ENCODE measurements at places on chromosomes 2 and 18.
A peak's percentile ranks its signal among the peaks of the same experiment; 100 is the strongest.

DNA sequence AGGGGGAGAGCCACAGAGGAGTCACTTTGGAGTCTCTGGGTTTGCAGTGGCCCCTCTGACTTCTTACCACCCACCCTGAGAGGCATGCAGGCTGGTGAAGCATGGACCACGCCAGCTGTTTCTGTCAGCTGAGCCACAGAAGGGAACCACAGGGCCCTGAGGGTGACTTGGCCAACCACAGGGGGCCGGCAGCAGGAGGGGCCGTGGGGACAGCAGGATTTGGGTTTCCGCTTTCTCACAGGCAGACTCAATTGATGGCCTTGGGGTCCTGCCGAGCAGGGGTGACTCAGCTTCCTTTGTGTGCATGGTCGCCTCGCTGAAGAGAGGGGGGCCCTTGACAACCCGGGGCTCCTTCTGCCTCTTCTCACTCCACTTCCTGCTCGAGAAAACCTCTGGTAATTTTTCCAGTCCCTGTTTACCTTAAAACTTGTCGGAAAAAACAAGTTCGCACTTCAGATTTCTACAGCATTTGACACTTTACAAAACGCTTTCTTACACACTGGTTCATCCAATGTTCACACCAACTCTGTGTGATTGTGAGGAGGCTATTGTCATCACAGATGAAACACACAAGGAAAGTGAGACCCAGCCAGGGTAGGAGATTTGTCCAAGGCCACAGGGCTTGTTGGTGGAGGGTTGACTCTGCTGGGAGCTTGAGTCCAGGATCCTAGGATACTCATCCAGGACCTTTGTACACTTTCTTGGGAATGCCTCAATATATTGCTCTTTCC lies 311.2 kb downstream of the LPIN1 start:
- no peak for DNase-seq

DNA sequence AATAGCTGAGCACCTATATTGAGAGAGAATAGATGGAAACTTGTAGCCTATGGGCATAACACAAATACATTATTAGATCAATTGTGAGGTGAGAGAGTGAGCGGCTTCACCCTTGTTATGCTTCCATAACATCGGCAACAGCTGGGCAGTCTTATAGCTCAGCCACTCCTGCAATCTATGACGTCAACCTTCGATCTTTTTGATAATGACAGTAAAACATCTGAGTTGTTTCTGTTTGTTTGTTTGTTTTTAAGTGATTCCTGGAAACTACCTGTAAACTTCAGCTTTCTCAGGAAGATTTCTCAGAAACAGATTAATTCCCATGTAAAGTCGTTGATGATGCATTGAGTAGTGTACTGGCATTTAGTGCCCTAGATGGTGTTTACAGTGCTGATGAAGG lies 90.0 kb downstream of the DSEL start:
- no peak for DNase-seq

DNA sequence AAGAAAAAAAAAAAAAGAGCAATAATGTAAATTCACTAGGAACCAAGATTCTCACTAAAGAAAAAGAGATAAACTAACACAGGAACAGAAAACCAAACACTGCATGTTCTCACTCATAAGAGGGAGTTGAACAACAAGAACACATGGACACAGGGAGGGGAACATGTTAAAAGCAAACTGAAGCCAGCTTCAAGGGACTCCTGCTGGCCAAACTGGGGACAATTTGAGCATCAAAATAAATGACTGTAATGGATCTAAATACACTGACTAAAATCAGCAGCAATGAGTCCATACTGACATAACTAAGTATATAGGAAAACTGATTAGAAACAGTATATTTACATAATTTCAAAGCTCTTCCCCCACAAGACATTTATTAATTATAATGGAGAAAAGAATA lies 73.0 kb downstream of the FARSB start:
- no peak for DNase-seq

DNA sequence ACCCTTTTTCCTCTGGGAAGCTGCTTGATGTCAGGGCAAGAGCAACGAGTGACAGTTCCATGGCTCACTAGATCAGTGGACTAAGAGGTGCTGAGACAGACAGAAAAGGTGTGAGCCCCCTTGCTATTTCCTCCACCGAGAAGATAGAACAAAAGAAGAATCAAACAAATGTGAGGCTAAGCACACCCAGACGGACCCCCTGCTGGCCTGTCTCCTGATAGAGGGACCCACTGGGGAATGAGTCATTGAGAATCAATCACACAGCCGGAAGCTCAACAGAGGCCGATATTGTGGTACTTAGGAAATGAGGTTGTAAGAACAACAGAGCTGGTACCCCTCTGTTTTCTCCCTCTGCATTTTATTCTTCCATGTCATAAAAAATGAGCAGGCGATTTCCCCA lies 89.8 kb upstream of the TEX51 start:
- no peak for DNase-seq

DNA sequence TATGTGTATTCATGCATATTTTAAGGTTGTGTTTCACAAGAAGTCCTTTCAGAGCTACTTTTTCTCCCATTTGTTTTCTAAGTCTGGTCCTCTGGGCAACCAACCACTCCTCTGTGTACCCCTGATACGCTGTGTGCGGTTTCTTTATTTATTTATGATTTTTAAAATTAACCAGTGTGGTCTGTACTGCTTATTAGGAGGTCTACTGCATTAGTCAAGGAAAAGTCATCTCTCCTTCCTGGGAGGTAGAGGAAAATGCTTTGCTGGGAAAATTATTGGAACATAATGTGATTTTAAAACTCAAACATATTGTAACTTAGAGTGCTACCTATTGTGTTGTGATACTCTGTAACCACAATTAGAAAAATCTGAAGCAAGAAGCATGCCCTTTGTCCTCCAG lies 1404.3 kb downstream of the SUCLG1 start:
- no peak for DNase-seq

- no peak for DNase-seq
These were observed 65.1 kb upstream of the CTLA4 start for GRCh38 chr2:203802342-203803052.

DNA sequence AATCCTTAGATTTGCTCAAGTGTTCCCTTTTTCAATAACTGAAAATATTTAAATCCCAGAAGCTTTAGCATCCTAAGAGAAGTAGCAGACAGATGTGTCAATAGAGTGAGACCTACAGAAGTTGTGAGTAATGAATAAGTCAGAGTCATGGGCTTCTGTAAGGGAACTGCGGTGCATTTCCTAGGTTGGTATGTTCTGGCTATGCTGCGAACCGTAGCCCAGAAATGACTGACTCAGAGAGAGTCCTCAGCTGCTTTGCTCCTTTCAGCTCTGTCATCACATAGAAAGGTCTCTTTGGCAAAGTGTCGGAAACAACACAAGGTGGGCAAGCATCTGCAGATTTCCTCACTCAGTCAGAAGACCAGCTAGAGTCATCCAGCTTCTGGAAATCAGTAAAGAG lies 297.1 kb downstream of the ARHGAP15 start:
- no peak for DNase-seq

- DNase-seq: no peak
These were observed 50.9 kb downstream of the HS1BP3 start for GRCh38 chr2:20599861-20600461.

GRCh38 chr18:63994783-63995399 lies 25.0 kb downstream of the SERPINB8 start:
- peak; percentile 19 for DNase-seq

GRCh38 chr18:75211626-75211952 lies 992 bp downstream of the TSHZ1 start:
- DNase-seq: no peak

- no peak for DNase-seq
These were observed 265.5 kb downstream of the SRBD1 start for GRCh38 chr2:45345331-45346234.

GRCh38 chr18:62493033-62493862 lies 29.6 kb upstream of the ZCCHC2 start:
- DNase-seq: no peak

- DNase-seq: peak; percentile 69
These were observed 2.4 kb upstream of the DTNA start for GRCh38 chr18:34707670-34708069.

DNA sequence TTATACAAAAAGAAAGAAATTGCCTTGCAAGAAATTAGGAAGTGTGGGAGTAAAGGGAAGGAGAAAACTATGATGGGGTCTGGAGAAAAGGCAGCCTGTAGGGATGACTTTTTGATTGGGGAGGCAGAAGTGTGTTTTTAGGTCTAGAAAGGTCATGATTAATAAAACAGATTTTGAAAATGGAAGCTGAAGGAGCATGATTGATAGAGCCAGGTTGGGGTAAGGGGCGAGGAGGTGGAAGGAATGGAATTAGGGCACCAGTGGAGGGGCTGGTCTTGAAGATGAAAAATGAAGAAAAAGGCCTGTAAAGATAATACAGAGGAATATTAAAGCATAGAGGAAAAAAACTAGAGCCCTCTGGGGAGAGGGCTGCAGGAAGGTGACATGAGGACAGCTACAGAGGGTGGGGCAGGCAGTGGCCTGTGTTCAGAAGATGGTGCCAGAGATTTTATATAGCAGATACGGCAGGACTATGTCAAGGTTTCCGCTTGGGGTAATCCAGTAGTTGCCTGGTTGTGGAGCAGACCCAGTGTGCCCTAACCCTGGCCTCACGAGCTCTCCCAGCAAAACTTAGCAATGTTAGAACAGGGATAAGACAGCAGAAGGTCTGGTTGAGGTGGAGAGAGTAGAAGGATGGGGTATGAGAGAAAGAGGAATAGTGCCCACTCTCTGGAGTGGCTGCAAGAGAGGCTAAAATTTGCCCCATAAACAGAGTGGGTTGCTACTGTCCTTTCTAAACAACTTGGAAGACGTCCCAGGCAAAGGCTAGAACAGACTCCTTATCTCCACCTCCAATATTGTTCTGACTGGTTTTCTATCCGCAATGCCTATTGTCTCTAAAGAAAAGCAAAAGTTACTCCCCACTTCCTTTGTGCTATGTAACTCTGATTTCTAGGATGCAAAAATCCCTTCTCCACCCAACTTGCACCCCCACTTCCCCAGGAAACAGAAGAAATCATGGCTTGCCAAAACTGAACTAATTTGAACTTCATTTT lies 287.3 kb downstream of the AGPS start:
- DNase-seq: no peak

DNA sequence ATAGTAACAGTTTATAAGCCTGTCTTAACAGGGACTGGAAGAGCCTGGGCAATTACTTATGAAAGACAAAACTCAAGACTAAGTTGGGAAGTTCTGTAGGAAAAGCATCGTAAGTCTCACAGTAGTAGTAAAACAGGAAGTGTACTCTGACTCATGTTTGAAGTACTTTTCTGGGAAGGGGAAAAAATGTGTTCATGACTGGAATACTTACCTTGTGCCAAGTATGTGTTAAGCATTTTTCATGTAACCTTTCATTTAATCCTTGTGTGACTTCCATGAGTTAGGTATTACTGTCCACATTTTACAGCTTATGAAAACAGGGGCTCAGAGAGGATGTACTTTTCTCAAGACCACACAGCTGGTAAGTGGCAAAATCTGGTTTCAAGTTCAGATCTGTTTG lies 13.7 kb upstream of the SKOR2 start:
- no peak for DNase-seq

All from LoVo (cell line).